Skeletal muscle tissue (tissue), 5 donors: ENCODE measurements at places on chromosomes 4 and X. TPM values are rescaled to one million over a fixed set of nuclear protein-coding genes. Genes with fewer than 3 reads are reported as not detected.

DCAF8L1 gene
- not detected for total RNA-seq

TMEM31 gene
- not detected for total RNA-seq

IL15 gene
- total RNA-seq = 6.3 TPM

TCEAL6 gene
- total RNA-seq = not detected

RGN gene
- 3.1 TPM for total RNA-seq

FABP2 gene
- not detected for total RNA-seq

GAB3 gene
- total RNA-seq = 5.7 TPM

APBB2 gene
- total RNA-seq = 41.2 TPM

CSAG1 gene
- total RNA-seq = not detected

CABS1 gene
- not detected for total RNA-seq

PRSS12 gene
- 10.4 TPM for total RNA-seq

TEX13B gene
- not detected for total RNA-seq

PTPN13 gene
- total RNA-seq = 21.9 TPM
